Stimulated activated CD4-positive, alpha-beta T cell treated with anti-CD3 and anti-CD28 coated beads, TNF-alpha, amount 100 ng/mL, for 48 hours (primary cell): ENCODE measurements at places on chromosomes 7 and 10.

- no peak for DNase-seq
These were observed 90.1 kb downstream of the CREB5 start for GRCh38 chr7:28502408-28502807.

- DNase-seq = no peak
These were observed 62.6 kb downstream of the RBM20 start for GRCh38 chr10:110706690-110707098.

GRCh38 chr7:112833082-112833481 lies 42.9 kb upstream of the TMEM168 start:
- DNase-seq = no peak

DNA sequence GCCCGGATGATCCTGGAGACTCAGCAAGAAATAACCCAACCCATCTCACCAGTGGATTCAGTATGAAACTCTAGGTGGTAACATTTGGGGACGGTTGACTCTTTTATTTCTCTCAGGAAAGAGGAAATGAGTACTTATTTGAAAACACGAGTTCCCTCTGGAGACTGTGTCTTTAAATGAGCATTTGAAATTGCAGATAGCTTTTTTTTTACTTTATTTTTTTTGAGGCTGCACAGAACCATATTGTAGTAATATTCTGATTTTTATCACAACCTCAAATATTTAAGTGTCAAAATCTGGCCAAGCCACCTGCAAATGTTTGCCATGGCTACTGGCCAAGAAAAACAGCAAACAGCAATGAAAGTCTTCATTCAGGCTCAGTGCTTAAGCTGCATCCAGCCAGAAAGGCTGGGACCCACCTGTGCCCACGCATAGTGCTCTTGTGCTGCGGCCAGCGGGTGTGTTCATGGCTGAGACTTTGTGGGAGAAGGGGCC lies 160.8 kb downstream of the CREB5 start:
- no peak for DNase-seq

GRCh38 chr7:30595436-30596013 lies 847 bp downstream of the GARS1 start:
- no peak for DNase-seq

DNA sequence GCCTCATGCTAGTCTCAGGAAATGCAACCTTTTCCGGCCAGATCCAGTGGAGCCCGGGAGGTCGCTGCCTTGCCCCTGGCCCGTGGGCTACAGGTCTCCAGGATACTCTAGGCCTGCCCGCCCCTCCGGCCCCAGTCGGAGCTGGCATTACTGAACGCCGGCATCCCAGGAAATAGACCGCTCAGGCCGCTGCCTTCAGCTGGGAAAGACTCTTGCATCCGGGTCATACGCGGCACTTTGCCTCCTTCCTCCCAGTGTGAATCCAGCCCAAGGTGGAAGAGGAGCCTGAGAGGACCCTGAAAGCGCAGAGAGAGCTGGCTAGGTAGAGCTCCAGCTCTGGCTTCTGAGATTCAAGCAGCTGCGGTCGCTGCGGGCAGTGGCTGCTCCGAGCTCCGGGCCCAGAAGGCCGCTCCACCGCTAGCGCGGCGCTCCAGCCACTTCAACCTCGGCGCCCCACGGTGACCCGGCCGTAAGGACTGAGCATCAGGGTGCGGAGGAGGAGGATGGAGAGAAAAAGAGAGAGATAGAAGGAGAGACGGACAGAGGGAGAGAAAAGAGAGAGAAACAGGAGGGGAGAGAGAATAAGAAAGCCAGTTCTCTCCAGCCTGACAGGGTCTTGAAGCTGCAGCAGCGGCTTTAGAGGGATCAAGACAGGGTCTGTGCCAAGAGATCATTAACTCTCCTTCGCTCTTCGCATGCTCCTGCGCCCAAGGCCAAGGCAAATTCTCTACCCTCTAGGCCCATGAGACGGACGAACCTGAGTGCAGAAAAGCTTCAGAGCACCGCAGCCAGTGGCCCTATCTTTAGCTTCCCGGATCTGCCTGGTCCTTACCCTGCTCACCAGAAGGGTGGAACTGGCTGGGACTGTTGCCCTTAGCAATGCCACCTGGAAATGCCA lies 1.8 kb upstream of the HOXA10 start:
- no peak for DNase-seq

DNA sequence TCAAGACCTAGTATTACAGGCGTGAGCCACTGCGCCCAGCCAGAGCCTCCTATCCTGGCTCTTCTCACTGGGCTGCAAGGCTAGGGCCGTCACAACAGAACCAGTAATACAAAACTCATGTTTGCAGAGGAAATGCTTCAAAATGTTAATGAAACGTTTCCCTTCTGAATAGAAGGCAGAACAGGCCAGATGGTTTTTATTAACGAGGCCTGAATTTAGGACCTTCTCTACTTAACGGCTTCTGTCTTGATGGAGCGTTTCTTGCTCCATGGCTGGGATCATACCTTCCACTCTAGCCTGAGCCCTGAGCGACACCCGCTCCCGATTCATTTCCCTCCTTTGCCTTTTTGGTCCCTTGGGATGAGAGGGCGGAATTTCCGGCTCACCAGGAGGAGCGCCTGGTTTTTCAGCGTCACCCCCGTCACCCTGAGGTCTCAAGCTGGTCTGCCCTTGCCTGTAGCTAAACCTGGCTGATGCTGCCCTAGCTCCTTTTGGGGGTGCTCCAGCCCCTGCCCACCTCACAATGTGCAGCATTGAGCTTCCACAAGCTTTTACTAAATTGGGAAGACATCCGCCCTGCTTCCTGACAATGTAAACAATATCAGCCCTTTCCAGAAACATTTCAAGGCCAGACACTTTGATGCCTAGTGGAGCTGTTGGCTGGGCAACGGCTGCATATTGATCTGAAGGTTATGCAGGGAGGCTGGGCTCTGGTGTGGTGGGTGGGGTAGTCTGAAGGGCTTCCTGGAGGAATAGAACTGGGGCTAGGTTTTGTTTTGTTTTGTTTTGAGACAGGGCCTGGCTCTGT lies 5.2 kb downstream of the CLIP2 start:
- no peak for DNase-seq

DNA sequence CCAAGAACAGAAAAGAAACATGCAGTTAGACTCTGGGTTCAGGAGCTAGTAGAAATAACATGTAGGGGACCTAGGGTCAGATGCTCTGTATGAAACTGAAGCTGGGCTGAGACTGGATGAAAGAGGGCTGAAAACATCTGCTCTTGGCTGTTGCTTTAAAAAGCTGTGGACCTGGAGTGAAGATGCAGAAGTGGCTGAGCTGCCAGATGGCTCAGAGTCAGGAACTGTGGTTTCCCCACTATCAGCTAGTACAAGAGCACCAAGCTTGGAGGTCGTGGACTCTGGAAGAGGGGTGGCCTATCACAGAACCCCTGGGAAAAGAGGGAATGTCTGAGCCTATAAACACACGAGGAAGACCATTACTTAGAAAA lies 5.9 kb downstream of the ADK start:
- no peak for DNase-seq

DNA sequence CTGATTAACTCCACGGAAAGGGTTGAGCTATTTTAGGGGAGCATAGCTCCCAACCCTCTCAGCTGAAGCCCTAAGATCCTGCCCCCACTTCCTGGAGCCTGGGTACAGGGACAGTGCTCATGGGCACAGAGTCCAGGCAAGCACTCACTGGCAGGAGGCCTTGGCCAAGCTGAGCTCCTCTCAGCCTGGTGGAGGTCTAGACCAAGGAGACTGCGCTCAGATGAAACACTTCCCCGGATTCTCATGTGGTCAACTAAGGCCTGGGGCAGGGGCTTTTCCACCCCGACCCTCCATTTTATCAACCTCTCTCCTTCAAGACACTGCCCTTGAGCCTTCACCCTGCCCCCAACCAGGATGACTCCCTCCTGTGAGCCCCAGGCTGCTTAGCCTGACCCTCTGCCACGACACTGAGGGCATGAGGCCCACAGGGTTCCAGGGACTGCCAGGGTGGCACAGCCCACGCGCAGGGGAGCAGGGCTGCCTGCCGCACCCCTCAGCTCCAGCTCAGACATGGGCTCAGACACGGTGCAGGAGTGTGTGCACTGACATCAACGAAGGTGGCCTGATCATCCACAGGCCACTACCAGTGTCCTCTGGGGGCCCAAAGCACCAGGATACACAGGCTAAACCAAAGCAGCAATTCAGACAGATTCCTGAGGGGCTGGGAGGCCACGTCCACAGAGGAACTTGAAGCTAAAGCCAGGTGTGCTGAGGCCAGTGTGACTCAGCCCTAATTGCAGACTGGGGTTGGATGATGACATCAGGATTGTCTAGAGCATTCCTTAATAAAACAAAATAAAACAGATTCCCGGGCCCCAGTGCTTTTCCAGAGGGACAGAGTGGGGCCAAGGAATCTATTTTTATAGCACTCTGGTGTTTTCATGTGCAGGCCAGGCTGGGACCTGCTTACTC lies 18.8 kb downstream of the CHAT start:
- no peak for DNase-seq

- no peak for DNase-seq
These were observed 56.4 kb downstream of the DPYSL4 start for GRCh38 chr10:132243141-132243540.

DNA sequence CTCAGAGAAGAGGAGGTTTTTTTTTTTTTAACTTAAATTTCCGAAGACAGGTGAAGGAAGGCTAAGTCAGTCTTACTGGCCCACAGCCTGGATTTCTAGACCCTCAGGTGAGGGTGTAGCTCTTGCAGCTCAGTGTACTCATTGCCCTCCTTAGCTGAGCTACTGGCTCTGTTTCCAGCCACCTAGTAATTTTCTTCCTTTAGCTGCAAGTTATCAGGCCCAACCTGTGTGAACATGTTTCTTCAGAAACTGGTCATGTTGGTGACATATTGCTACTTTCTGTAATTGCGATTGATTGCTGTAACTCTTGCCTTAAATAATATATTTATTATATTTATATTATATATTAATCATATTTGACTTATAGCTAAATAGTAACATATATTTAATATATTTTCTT lies 10.0 kb upstream of the TMEM229A start:
- no peak for DNase-seq

- no peak for DNase-seq
These were observed 220.5 kb downstream of the CDK14 start for GRCh38 chr7:90816511-90817142.

DNA sequence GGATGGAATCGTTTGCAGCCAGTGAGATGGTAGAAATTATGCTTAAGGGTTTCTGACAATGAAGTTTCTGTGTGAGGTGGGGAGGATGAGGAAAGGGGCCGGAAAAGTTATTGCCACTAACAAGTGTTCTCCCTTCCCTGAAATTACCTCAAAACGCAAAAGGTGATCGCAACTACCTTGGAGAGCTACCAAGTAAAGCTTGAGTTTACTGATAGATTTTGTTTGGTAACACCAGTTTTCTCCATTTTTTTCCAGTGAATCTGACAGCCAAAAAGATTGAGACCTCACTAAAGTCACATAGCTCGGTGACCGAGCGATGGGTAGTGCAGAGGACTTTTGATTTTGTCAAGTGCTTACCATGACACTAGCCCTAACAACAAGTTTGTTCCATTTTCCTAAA lies 1.6 kb downstream of the SUV39H2 start:
- DNase-seq = no peak

DNA sequence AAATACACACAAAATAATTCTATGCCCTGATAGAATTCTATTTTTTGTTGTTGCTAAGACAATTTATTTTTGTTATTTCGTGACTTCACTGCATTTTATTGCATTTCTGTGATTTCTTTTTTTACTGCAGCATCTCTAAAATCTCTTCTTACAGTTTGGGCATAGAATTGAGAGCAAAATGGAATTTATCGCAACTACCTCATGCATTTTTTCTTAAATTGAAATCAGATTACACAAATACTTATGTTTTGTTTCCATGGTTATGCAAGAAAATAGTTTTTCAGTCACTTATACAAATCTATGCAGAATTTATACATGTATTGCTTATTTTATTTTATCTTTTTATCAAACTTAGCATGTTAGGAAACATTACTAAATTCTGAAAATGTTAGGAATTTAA lies 781.8 kb upstream of the LRRTM3 start:
- DNase-seq = no peak

- DNase-seq = no peak
These were observed 104.5 kb downstream of the CXCL12 start for GRCh38 chr10:44280226-44281014.

DNA sequence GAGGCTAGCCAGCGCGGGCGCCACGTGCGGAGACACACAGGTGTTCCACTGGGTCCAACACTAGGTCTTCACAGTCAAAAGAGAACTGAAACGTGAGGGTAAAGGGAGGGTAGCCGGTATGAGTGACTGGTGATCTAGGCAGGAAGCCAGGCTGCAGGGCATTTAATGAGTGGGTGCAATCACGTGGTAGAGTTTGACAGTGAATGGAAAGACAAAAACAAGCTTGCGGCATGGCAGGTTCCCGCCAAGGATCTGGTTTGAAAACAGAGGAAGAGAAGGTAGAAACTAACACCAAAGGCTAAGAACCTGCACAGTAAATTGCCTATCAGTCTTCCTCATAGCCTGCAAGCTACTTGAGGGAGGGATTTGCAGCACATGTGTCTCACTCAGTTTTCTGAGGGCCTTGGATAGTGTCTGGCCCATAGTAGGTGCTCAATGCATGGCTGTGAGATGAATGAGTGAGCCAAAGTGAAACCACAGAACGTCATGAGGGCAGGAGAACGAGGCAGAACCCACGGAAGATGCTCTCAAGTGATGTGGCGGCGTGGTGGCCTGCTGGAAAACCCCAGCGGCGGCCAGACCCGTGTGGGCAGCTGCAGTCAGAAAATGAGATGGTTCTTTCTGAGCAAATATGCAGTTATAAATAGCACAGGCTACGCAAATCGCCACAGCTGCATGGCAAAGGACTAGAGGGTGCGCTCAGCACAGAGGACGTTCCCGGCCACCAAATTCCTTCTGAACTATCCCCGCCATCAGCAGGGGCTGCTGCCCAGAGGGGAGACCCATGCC lies 183.6 kb upstream of the NFE2L3 start:
- peak; percentile 25 for DNase-seq

- DNase-seq = no peak
These were observed at the start of gene TRIM8 for GRCh38 chr10:102644066-102644645. Gene TRIM8 (plus strand): TSS chr10:102644479. CDS start chr10:102644618, 139 bp downstream.

DNA sequence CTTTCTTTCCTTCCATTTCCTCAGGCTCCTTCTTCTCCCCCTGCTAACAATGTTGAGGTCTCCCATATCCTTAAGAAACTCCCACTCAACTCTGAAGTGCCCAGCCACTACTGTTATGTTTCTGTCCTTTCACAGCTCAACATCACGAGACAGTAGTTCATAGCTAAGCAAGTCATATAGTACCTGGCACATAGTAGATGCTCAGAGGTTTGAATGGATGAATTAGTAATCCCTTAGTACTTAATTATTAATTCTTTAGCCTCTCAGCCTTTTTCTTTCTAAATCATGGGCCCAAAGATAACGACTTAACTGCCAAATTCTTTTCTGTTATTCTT lies 22.6 kb downstream of the CSGALNACT2 start:
- DNase-seq = no peak

DNA sequence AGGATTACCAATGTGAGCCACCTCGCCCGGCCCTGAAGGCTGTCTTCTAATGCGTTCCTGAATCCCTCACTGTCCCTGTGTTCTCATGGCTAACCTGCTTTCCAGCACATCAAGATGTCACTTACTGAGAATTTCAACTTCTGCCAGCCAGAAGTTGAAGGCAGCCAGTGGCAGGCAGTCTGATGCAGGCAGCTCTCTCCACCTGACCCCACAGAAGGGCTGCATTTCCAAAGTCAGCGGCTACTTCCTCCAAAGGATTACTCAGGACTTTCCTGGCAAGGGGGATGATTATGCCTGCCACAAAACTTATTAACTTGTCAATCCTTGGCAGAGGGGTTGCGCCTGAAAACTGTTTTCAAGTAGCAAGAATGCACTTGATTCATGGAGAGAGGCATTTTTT lies 1219.4 kb downstream of the TYW1 start:
- no peak for DNase-seq

GRCh38 chr10:91689731-91690168 lies 56.9 kb upstream of the PPP1R3C start:
- DNase-seq = no peak

GRCh38 chr10:120598386-120598785 lies 141.4 kb downstream of the PLPP4 start:
- DNase-seq = no peak
